ENCODE measurements at places on chromosomes 6 and 20. TPM values are rescaled to one million over a fixed set of nuclear protein-coding genes. Genes with fewer than 3 reads are reported as not detected.

GRCh38 chr6:167122041-167122826, 662 bp upstream of the CCR6 start:
- DNase-seq = no peak

DNA sequence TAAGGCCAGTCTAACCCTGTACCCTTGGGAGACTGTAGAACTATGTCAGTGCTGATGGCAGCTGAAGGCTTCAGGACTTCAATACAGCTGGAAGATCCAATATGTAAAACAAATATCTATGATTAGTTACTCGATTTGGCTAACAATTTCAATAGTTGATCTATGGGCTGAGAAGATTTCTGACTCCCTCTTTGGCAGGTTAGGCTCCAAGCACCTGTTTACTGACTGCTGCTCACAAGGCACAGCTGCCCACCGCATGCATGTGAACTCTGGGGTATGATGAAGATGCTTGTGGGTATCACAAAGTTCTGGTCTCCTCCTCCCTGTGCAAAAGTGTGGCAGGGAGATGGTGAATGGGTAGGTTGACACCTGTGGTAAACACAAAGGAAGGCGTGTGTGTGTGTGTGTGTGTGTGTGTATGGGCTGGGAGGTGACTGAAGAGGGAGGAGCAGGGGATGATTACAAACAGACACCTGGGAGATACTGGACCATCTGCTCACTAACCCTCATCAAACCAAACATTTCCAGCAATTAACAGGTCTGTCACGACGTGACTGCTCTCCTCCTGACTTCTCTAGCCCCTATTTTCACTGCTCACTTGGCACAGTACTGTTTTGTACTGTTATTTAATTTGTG, 18.1 kb downstream of the ELMO2 start:
- no peak for DNase-seq

Gene TRIM10
- not detected for total RNA-seq

DNA sequence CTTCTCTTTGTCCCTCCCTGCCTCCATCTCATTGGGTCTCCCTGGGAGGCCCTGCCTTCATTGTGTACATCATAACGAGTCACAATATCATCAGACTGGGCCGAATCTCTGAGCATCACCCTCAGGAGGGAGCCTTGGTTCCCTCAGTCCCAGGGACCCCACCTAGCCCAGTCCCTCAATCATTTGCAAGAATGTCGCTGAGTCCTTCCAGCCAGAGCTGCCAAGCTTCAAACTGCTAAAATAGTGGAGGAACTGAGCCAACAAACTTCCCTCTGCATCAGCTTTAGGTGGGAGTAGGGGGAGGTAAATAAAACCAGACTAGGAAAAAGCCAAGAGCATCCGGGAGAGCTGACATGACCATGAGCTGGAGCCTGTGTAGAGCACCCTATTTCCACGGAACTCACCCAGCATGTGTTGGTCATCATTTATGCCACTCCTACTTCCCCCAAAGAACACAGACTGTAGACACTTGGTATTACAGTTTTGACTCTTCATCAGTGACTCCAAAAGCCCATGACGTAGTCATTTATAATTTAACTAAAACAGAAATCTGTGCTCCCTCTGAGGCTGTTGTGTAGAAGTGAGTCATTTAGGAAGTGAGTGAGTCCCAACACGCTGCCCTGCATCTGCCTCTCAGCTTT, 28.8 kb upstream of the IL17A start:
- DNase-seq = peak; percentile 57

- DNase-seq = no peak
Measured at GRCh38 chr6:11536795-11537194, 754 bp upstream of the TMEM170B start.

DNA sequence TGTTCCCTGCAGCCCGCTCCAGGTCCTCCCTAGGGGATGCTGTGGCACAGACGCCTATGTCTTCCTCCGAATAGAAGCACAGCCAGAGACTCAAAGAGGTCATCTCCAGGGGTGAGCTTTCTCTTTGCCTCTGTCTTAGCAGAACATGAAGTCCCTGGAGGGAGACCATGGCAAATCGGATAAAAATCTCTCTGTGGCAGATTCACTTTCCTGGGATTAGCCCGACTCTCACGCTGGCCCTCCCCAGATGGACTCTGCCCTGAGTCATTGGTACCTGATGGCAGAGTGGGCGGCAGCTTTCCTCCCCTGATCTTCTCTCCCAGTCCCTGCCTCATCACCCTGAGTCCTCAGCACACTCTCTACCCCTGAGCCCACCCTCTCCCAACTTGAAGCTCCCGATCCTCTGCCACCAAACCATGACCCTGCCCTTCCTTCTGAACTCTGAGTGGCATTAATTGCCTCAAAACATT, 58.0 kb upstream of the CCDC167 start:
- peak; percentile 81 for DNase-seq

Gene PKIB
- 23.7 TPM for total RNA-seq

GRCh38 chr6:87682310-87682709, 19.7 kb downstream of the AKIRIN2 start:
- DNase-seq = peak; percentile 47

DNA sequence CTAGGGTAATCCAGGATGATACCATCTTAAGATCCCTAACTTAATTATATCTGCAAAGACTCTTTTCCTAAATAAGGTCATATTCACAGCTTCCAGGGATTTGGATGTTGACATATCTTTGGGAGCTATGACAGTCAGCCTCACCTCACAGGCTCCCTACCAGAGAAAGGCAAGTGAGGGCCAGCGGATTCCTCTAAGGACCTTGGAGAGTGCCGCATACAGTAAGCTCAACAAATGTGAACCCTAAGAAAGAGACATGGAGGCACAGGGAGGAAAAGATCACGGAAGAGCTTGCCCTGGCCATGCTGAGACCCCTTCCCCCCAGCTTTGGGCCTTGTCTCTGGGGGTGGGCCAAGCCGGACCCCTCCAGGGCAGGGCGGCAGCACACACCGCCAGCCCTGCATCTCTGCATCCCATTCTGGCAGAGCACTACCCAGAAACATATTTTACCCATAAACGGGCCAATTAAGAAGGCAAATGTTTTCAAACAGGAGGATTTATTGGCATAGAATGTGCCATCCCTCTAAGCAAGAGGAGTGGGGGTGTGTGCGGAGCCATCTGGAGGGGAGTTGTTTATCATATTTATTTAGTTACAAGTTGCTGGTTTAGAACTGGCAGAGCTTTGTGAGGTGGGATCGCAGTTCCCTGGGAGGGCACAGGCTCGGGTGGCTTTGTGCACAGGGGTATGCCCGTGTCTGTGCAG, 55.4 kb downstream of the CHMP4B start:
- DNase-seq = no peak

Gene GPLD1
- 2.5 TPM for total RNA-seq

- DNase-seq = peak; percentile 90
Measured at GRCh38 chr6:137728386-137729349, 138.4 kb upstream of the TNFAIP3 start.

Gene DEFB124
- total RNA-seq = not detected

- no peak for DNase-seq
Measured at GRCh38 chr6:117559299-117559698, 43.0 kb downstream of the GOPC start.

DNA sequence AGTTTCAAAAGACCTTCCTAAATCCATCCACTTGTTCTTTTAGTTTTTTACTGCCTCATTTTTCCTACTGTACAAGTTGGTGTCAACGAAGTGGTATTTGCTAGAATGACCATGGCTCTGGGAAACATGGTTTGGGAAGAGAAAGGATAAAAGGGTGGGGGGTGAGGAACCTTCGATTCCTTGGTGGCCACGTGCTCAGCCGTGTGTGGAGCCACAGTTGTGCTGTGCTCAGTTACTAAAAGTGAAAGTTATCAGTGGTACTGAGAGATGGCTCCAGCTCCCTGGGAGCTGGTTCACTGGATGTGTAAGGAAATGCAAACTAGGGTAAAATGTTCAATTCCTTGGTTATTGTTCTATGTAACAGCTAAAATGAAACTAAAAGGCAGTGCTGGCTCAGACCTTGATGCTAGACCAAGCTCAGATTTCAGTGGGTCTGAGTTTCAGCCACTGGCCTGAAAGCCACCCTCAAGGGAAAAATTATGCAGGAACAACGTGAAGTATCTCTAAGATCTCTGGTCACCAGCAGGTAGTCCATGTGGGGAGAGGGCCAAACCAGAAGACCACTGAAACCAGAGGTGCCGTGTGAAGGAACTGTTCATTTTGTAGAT, 7.4 kb upstream of the SLC22A2 start:
- DNase-seq = no peak

DNA sequence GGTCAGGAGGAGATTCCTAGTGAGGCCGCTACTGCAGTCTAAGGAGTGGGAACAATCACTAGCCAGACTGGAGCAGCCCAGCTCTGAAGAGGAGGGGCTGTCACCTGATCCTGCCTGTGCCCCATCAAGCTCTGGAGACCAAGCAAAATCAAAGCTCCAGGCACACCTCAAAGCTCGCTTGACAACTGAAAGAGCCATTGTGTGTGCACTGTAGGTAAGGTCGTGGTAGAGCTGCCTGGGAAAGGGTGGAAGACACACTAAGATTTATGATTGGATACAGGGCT, 58.2 kb downstream of the CSE1L start:
- no peak for DNase-seq

Gene MMP24OS
- total RNA-seq = 1.1 TPM

- DNase-seq = no peak
Measured at GRCh38 chr6:131947986-131948661, 3.0 kb downstream of the CCN2 start.

DNA sequence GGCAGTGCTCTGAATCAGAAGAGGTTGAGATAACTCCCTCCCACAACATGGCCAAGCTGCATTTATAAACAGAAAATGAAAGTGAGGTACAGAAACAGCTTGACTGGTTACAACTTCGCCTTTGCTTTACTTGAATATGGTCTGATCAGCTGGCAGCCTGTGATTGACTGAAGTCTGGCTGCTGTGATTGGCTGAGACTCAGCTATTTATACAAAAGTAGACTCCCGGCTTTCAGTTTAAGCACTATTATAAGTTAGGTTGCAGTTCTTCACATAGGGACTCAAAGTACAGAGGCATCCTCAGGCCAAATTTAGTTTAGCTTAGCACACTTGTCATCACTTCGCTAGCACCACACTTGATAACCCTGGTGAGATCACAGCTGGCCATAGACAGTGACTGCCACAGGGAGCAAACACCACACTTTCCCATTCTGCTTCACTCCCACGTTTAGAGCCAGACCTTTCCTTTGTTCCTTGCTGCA, 362.6 kb downstream of the EPM2A start:
- DNase-seq = no peak

- no peak for DNase-seq
Measured at GRCh38 chr6:26484161-26484560, 15.9 kb upstream of the BTN1A1 start.

Gene FOXC1
- total RNA-seq = 7.0 TPM

Gene RPP40
- 89.5 TPM for total RNA-seq

DNA sequence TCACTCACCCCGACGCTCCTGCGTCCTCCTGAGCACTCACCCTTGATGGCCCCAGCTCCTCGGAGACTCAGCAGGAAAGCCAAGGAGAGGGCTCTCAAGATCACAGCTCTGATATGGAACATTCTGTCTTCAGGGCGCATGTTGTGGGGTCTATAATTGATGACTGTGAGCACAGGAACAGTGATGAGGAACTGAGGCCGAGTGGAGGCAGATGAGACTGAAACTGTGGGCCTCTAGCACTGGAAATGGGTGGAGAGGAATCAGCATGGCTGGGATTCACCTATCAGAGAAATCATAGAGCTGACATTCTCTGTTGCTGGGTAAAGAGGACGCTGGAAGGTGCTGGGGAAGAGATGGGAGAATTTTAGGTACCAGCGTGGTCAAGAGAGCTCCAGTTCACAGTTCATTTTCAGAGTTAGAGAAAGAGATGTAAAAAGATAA, at the start of gene HLA-DPA1:
Gene HLA-DPA1, minus strand, starts transcription at position 219 of the 441 bp plus-strand sequence.
- DNase-seq = peak; percentile 41

Gene MATN4
- not detected for total RNA-seq

GRCh38 chr20:18971574-18971973, 158.0 kb downstream of the SCP2D1 start:
- no peak for DNase-seq

Gene ACAT2
- total RNA-seq = 110 TPM

Gene PREP
- 12.1 TPM for total RNA-seq

- DNase-seq = no peak
Measured at GRCh38 chr6:161489626-161490306, 215.9 kb upstream of the AGPAT4 start.

DNA sequence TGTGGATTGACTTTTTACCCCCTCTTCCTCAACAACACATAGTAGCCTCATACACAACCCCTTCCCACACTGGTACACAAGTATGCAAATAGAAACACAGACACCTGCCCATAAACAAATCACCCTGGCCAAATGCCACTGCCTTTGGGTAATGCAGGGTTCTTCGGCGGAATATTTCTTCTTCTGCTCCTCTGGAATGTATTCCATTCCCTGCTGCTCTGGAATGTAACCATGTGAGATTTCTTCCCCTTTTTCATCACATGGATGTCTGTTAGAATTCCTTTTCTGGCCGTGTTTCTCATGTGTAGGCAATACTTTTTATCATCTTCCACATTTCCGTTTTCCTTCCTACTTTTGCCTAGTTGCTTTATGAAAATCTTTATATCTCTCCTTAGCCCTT, 76.1 kb upstream of the TPD52L1 start:
- DNase-seq = no peak

Gene WFDC5
- total RNA-seq = not detected

GRCh38 chr20:25219365-25219764, 23.9 kb downstream of the ENTPD6 start:
- DNase-seq = no peak

DNA sequence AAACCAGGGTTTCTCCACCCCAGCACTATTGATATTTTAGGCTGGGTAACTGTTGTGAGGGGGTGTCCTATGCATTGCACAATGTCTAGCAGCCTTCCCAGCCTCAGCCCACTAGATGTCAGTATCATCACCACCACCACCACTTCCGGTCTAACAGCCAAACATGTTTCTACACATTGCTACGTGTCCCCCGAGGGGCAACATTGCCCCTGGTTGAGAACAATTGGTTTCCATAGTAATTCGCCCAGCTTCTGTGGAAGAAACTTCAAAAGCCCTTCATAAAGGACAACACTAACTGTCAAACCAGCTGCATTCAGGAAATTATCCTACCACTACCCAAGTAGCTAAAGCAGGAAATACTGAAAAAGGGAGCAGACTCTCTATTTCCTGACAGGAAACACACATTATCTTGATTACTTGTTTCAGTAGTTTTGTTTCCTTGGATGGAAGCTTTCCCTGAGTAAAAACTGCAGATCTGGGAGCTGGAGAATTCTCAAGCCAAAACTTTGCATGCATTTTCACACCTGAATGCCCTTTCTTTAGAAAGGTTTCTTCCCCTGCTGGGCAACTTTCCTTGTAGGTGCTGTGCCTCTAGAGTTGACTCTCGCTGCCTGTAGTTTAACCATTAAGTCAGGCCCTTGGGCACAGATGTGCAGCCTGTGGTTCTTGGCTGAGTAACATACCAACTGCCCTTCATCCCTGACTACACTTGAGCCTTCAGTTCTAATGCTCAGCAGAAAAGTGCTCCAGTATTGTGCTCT, 23.6 kb downstream of the PKHD1 start:
- DNase-seq = peak; percentile 76

Gene HSPA1A
- 171 TPM for total RNA-seq

All from Daoy (cell line).